ENCODE measurements at places on chromosomes 2 and 18. TPM values are rescaled to one million over a fixed set of nuclear protein-coding genes. Genes with fewer than 3 reads are reported as not detected.

DNA sequence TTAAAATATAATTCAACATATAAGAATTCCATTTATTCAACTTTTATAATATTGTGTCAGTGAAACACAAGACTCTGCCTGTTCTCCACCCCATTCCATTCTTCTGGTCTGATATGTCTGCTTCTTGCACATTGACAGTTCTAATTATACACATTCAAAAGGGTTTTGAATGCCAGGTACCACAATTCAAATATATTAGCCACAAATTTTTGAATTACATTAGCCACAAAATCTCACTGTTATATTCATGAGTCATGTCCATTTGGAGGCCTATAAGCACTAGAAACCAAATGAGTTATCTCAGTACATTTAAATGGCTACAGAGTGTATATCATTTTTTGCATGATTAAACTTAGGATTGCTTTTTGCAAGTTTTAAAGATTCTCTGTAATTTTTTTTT, 72.1 kb downstream of the CCDC150 start:
- no peak overlapping the region for H3K27ac ChIP-seq
- H3K4me1 ChIP-seq = no peaks in the 10 kb centered on the region
- no peaks in the 10 kb centered on the region for H3K27me3 ChIP-seq
- no peak overlapping the region for H3K4me3 ChIP-seq

- no peaks in the 10 kb centered on the region for H3K27me3 ChIP-seq
- no peak within 1 kb of the TSS for H3K27ac ChIP-seq
- peak; percentile 96 for DNase-seq
- peak within 1 kb of the TSS; percentile 92 for H3K4me3 ChIP-seq
- peaks cover 16% of the 10 kb centered on the region for H3K36me3 ChIP-seq
Observed at GRCh38 chr2:197515739-197516392, at the start of gene MOB4. MOB4 (plus strand) TSS chr2:197516066; CDS start chr2:197516087, 21 bp downstream.

DNA sequence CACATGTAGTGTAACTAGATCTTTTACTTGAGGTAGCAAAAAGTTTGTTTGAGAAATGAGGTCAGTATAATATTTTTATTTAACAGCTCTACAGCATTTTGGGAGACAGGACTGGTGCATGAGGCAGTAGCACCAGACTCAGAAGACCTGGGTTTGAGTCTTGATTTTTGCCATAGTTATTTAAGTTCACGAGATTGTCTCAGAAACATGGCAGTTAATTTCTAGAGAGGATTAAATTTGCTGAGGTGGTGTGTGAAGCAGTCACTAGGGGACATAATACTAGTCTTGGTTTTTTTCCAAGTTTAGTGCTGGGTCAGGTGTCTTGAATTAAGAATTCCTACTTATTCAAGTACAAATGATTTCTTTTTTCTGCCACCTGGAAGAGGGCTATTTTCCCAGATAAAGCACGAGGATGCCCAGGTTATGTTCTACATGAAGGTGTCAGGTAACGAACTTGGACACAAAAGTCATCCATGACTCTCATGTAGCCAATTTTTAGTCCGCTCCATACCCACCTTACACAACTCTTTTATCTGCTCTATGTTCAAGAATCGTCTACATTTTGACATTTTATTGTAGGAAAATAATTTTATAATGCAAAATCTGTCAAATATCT, 1.4 kb downstream of the MARCHF7 start:
- no peaks in the 10 kb centered on the region for H3K4me1 ChIP-seq
- H3K27me3 ChIP-seq = no peaks in the 10 kb centered on the region
- peaks cover 58% of the 10 kb centered on the region for H3K36me3 ChIP-seq

GRCh38 chr2:23235292-23235691, 149.7 kb upstream of the KLHL29 start:
- DNase-seq = no peak
- H3K27me3 ChIP-seq = no peaks in the 10 kb centered on the region
- H3K27ac ChIP-seq = no peak overlapping the region
- peaks cover 2% of the 10 kb centered on the region for H3K4me1 ChIP-seq
- H3K4me3 ChIP-seq = no peak overlapping the region
- H3K36me3 ChIP-seq = peaks cover 5% of the 10 kb centered on the region

- DNase-seq = no peak
- H3K36me3 ChIP-seq = no peaks in the 10 kb centered on the region
- no peak overlapping the region for H3K4me3 ChIP-seq
- H3K27me3 ChIP-seq = no peaks in the 10 kb centered on the region
- H3K4me1 ChIP-seq = no peaks in the 10 kb centered on the region
Observed at GRCh38 chr2:151096235-151096634, 165.4 kb downstream of the RBM43 start.

GRCh38 chr2:109516445-109517117, 97.2 kb downstream of the SEPTIN10 start:
- DNase-seq = peak; percentile 90
- H3K27me3 ChIP-seq = no peaks in the 10 kb centered on the region
- H3K4me1 ChIP-seq = no peaks in the 10 kb centered on the region
- no peak overlapping the region for H3K27ac ChIP-seq

GRCh38 chr18:44548291-44549221, 132.1 kb upstream of the SETBP1 start:
- no peak overlapping the region for H3K4me3 ChIP-seq
- H3K4me1 ChIP-seq = no peaks in the 10 kb centered on the region
- no peak overlapping the region for H3K27ac ChIP-seq
- DNase-seq = no peak
- H3K27me3 ChIP-seq = no peaks in the 10 kb centered on the region

DNA sequence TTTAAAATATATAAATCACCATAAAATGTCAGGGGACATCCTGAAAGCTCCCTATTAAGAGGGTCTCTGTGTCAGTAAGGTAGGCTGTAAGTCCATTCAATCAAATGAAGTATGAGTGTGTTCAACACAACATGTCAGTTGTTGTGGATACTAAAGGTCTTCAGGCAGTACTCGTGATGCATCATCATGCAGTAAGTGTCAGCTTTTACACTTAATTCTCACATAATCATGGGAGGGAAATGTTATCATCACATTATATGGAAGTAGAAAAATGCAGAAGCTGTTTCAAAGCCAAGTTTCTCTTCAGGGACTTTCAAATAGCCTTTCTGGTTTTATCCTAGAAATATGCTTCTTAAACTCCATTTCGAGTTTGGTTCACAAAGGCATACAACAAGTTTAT, 477.1 kb upstream of the ID2 start:
- no peaks in the 10 kb centered on the region for H3K27me3 ChIP-seq
- H3K4me3 ChIP-seq = no peak overlapping the region
- H3K27ac ChIP-seq = no peak overlapping the region
- DNase-seq = no peak
- no peaks in the 10 kb centered on the region for H3K4me1 ChIP-seq

DNA sequence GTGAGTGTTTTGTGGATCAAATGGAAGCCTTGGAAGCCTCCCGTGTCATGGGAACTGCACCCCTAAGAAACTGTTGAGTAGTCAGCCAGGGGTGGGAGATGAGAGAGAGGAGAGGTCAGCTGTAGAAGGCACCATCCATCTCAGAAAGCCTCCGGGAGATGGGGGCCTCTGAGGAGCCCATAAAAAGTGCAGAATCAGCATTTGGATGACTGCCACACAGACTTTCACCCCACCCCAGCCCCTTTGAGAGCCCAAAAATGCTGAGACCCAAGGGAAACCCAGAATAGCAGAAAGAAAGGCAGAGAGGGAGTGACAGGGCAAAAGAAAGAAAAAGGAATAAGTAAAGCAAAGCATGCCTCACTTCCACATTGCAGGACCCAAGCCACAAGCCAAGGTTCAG, 443.1 kb upstream of the ZEB2 start:
- H3K4me3 ChIP-seq = no peak overlapping the region
- DNase-seq = no peak
- no peak overlapping the region for H3K27ac ChIP-seq

DNA sequence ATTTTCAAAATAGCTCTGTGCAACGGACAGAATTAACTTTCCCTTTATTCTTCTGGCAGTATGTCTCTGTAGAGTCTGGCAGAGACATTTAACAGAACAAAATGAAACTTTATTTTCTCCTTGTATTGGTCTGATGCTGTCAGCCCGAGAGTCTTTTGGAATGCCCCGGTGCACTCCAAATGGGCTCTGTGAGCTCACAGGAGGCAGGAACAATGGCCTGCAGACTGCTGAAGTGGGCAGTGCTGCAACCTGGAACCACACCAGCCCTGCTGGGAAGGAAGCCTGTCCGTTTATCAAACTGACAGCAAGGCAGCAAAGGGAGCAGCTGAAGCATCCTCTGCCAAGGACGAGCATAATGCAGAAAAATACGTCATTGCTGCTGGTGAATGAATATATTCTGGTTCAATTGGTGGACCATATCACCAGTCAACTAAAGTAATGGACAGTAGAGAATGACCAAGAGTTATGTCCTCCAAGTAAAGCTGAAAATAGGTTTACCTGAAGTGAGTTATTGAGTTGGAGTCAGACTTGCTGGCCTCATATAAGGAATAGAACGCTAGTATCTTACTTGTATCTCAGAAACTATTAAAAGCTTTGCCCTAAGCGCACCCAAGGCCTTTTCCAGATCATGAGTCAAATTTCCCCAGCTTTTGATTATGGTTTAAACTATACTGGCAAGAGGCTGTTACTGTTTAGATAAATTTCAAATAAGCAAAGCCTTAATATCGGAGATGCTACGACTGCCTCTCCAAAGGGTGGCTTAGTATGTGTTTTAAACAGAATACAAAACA, 207.6 kb upstream of the TANK start:
- no peaks in the 10 kb centered on the region for H3K36me3 ChIP-seq
- DNase-seq = no peak
- H3K4me3 ChIP-seq = no peak overlapping the region
- H3K4me1 ChIP-seq = no peaks in the 10 kb centered on the region
- H3K27me3 ChIP-seq = peaks cover 3% of the 10 kb centered on the region

DNA sequence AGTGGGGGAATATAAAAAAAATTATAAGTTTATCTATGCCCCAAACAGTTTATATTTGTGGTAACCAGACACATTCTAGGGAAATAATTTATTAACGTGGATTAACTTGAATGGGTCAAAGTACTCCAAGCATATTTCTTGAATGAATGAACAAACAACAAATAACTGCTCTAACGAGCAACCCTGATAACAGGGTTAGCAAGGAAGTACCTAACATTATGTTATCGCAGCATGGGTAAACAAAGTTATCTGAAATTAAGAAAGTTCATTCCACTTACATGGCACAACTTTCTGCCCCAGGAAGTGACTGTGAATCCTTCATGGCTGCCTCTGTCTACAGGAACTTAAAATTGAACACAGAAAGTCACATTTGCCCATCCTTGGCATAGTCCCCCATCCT, 812.9 kb upstream of the ACVR2A start:
- no peak overlapping the region for H3K27ac ChIP-seq
- no peaks in the 10 kb centered on the region for H3K27me3 ChIP-seq
- H3K4me1 ChIP-seq = peaks cover 3% of the 10 kb centered on the region

- H3K27ac ChIP-seq = no peak overlapping the region
- no peak for DNase-seq
- H3K4me1 ChIP-seq = no peaks in the 10 kb centered on the region
- no peaks in the 10 kb centered on the region for H3K36me3 ChIP-seq
Observed at GRCh38 chr2:99876956-99877355, 265.4 kb downstream of the AFF3 start.

GRCh38 chr18:3879114-3879835, 429.3 kb downstream of the TGIF1 start:
- H3K4me3 ChIP-seq = no peak overlapping the region
- H3K27me3 ChIP-seq = no peaks in the 10 kb centered on the region
- DNase-seq = no peak
- H3K27ac ChIP-seq = no peak overlapping the region

DNA sequence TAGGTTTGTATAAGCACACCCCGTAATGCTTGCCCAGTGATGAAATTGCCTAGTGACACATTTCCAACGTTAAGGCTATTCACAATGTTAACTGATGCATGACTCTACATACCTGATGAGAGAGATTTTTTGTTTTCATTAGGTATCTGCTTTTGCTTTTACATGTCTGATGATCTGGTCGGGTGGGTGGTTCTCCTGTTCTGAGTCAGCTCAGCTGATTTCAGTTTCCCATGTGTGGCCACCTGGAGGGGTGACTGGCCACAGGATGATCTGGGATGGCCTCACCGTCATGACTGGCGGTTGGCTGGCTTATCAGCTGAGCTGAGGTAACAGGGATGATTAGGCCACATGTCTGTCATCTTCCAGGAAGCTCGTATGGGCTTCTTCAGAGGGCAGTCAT, 33.8 kb upstream of the ACYP2 start:
- no peaks in the 10 kb centered on the region for H3K27me3 ChIP-seq
- H3K4me1 ChIP-seq = no peaks in the 10 kb centered on the region
- H3K36me3 ChIP-seq = no peaks in the 10 kb centered on the region
- DNase-seq = no peak
- H3K4me3 ChIP-seq = no peak overlapping the region
- no peak overlapping the region for H3K27ac ChIP-seq

DNA sequence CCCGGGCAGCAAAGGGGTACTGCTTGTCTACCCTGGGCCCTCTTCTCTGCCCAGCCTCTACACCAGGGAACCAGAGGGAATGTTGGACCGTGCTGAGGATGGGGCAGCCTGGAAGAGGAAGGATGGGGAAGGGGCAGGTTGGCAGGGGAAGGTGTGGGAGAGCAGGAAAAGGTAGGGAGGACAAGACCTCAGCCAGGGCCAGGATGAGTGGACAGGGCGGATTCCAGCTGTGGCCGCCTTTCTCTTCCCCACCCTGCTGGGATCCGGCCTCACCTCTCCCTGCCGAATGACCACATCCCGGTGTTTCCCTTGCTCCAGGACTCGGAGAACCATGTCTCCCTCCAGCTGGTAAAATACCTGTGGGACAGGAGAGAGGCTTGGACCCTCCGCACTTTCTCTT, 8.9 kb downstream of the HAAO start:
- no peaks in the 10 kb centered on the region for H3K27me3 ChIP-seq
- H3K27ac ChIP-seq = no peak overlapping the region
- no peaks in the 10 kb centered on the region for H3K4me1 ChIP-seq

FEV gene
- total RNA-seq = not detected

FIGN gene
- total RNA-seq = 12.9 TPM

NTSR2 gene
- not detected for total RNA-seq

MFF gene
- 88.1 TPM for total RNA-seq

ASB18 gene
- not detected for total RNA-seq

VWA3B gene
- total RNA-seq = not detected

EPB41L3 gene
- total RNA-seq = 14.3 TPM

GPR17 gene
- total RNA-seq = 0.35 TPM
